ENCODE measurements at places on chromosomes 1 and 21. TPM values are rescaled to one million over a fixed set of nuclear protein-coding genes. Genes with fewer than 3 reads are reported as not detected.
A peak's percentile ranks its signal among the peaks of the same experiment; 100 is the strongest.

DNA sequence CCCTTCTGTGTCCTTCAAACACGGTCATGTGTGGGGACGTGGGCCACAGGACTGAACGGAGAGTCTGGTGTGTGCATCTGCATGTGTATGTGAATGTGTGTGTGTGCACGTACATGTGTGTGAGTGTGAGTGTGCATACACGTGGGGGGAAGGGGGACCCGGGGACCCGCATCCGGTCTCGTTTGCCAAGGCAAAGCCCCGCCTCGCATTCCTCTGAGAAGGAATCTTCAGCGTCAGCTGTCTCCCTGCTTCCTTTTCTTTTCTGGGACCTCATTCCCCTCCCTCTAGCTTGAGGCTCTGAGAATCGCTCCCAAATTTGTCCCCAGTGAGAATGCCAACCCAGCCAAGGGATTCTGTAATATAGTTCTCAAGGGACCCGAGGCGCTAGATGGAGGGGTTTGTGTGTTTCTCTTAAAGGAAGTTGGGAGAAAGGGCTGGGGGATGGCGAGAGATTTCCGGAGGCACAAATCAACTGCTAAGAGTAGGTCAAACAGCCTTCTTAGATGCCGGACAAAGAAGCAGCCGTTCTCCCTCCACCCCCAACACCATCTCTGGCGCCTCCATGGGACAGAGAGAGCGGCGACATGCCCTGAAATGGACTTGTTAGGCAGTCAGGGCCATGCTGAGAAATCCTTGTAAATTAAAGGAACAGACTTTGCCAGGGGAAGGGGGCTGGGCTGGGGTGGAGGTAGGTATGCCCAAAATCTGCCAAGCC lies 6.6 kb downstream of the IFFO2 start:
- no peaks in the 10 kb centered on the region for H3K36me3 ChIP-seq
- no peak for DNase-seq
- H3K4me1 ChIP-seq: peaks cover 64% of the 10 kb centered on the region
- peak overlapping the region; percentile 61 for H3K4me3 ChIP-seq

The NUDC gene
- 82.7 TPM for total RNA-seq

The HAPLN2 gene
- not detected for total RNA-seq

DNA sequence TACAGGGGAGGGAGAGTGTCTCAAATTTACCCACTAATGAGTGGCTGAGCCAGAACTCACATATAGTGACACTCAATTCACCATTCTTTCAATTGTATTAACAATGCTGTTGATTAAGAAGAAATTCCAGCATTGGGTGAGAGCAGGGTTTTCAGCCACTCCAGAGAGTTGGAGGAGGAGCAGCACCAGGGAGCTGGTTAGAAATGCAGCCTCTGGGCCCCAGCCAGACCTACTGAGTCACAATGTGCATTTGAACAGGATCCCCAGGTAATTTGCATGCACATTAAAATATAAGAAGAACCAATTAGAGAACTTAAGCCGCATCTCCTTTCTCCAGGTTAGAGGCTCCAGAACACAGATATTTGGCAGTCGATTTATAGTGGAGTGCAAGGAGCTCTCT lies 41.8 kb downstream of the TNR start:
- no peak overlapping the region for H3K27ac ChIP-seq
- H3K27me3 ChIP-seq: peaks cover 29% of the 10 kb centered on the region
- H3K4me1 ChIP-seq: no peaks in the 10 kb centered on the region
- H3K4me3 ChIP-seq: no peak overlapping the region
- H3K36me3 ChIP-seq: no peaks in the 10 kb centered on the region

The SFN gene
- total RNA-seq: 86.8 TPM

DNA sequence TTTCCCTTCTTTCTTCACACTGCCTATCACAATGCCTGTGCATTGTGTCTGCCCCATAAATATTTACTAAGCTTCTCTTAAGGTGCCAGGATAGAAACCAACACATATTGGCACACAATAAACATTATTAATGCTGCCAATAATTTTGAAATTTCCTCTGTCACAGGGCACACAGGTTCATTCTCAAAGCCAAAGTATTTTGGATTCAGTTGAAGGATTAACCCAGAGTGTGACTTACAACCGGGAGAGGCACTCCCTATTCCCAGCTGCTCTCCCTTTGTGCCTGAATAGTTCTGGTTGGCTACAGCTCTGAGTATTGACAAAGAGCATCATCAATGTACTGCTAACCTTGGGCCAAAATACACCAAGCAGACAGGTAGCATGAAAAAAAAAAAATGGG lies 46.6 kb upstream of the ATP1A1 start:
- H3K4me3 ChIP-seq: no peak overlapping the region
- peaks cover 13% of the 10 kb centered on the region for H3K4me1 ChIP-seq
- H3K27me3 ChIP-seq: no peaks in the 10 kb centered on the region
- no peaks in the 10 kb centered on the region for H3K36me3 ChIP-seq
- DNase-seq: no peak

- peaks cover 5% of the 10 kb centered on the region for H3K4me1 ChIP-seq
- peaks cover 10% of the 10 kb centered on the region for H3K36me3 ChIP-seq
- no peak for DNase-seq
- no peak overlapping the region for H3K4me3 ChIP-seq
Measured at GRCh38 chr1:151043163-151043562, 4.4 kb upstream of the C1orf56 start.

- H3K27me3 ChIP-seq: no peaks in the 10 kb centered on the region
- peaks cover 26% of the 10 kb centered on the region for H3K4me1 ChIP-seq
- peak overlapping the region; percentile 60 for H3K4me3 ChIP-seq
- peaks cover 13% of the 10 kb centered on the region for H3K36me3 ChIP-seq
Measured at GRCh38 chr1:230231774-230232145, 164.7 kb downstream of the GALNT2 start.

The MRPL37 gene
- total RNA-seq: 78.4 TPM

The TMEM81 gene
- 3.3 TPM for total RNA-seq

- H3K27ac ChIP-seq: peak overlapping the region; percentile 14
- no peak for DNase-seq
- no peak overlapping the region for H3K4me3 ChIP-seq
- H3K4me1 ChIP-seq: peaks cover 24% of the 10 kb centered on the region
- no peaks in the 10 kb centered on the region for H3K27me3 ChIP-seq
Measured at GRCh38 chr1:224223819-224224714, 41.0 kb downstream of the DEGS1 start.

DNA sequence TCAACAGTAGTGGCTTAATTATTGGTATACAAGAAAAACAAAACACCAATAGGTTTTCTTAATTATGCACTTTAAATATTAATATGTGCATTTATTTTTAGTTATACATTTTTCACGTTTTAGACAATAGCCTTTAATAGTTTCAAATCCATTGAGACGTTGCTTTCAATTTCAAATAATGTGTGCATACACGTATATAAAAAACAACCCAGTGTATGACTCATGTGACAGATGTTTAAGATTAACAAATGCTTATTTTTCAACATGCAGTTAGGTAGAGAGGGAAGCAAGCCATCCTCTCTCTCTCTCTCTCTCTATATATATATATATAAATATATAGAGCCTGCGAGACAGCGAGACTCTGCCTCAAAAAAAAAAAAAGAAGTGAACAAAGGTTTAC lies 24.3 kb downstream of the EYA3 start:
- no peak for DNase-seq
- H3K4me1 ChIP-seq: peaks cover 11% of the 10 kb centered on the region
- no peak overlapping the region for H3K4me3 ChIP-seq
- H3K27me3 ChIP-seq: no peaks in the 10 kb centered on the region

- peaks cover 12% of the 10 kb centered on the region for H3K4me1 ChIP-seq
- DNase-seq: no peak
- no peak overlapping the region for H3K27ac ChIP-seq
- H3K27me3 ChIP-seq: no peaks in the 10 kb centered on the region
Measured at GRCh38 chr1:230175163-230175747, 108.2 kb downstream of the GALNT2 start.

DNA sequence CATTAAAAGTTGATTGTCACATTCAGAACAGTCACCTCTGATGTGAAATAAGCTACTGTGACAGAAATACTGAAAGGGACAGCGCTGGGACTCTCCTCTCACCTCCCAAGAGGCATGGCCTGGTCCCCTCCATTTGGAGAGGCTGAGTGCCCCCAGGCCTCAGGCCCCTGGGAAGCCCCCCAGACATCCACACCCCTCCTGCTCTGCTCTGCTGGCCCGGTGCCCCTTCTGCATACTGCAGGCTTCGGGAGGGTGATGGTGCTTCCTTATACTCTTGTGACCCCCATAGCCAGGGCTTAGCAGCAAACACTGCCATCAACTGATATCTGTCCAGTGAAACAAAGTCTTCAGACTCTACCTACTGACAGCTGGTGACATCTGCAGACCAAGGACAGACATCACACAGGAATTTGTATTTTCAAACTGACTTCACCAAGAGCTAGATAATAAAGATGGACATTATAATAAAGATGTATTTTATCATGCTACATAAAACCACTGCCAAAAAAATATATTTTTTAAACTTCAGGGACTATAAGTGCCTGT lies 36.9 kb downstream of the C2CD2 start:
- no peak overlapping the region for H3K27ac ChIP-seq

The ATP1A4 gene
- total RNA-seq: 0.27 TPM

The SHISAL2A gene
- not detected for total RNA-seq

DNA sequence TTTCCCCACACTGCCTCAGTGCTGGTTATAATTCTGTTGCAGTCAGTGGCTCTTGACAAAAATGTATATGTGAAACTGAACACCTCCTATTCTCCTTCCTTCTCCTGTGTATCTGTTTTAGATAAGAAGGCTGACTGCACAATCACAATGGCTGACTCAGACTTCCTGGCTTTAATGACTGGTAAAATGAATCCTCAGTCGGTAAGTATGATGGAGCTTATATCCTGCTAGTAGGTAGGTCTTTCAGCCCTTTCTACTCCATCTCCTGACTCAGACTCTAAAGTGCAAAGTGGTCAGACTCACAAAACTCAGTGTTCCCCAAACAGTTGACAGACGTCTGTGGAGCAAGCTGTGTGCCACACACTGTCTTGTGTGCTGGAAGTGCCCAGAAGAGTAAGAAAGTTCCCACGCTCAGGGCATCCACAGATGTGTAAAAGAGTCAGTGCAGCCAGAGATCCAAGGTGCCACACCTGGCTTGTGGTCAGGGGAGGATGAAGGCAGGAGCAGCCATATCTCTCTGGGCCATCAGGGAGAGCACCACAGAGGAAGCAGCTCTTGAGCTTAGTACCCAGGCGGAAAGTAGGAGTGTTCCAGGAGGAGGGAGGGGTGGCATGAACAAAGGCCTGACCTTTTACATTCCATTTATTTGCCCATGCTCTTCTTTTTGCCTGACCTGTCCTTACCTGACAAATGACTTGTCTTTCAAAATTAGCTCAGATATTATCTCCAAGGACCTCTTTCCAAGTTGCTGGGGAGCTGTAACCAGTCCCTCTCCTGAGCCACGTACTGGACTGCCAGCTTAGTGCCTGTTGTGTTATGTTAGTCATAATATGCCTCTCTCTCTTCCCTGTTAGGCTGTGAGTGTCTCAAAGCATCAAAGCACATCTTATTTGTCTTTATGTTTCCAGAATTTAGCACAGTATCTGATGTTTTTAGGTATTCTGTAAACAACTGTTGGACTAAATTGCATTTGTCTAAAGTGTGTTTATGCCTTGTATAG lies 14.0 kb upstream of the PODN start:
- H3K27me3 ChIP-seq: no peaks in the 10 kb centered on the region
- H3K4me3 ChIP-seq: peak overlapping the region; percentile 14
- no peak overlapping the region for H3K27ac ChIP-seq
- peaks cover 13% of the 10 kb centered on the region for H3K36me3 ChIP-seq
- peaks cover 46% of the 10 kb centered on the region for H3K4me1 ChIP-seq

The SLAMF8 gene
- total RNA-seq: not detected

The NBPF3 gene
- 13.7 TPM for total RNA-seq

DNA sequence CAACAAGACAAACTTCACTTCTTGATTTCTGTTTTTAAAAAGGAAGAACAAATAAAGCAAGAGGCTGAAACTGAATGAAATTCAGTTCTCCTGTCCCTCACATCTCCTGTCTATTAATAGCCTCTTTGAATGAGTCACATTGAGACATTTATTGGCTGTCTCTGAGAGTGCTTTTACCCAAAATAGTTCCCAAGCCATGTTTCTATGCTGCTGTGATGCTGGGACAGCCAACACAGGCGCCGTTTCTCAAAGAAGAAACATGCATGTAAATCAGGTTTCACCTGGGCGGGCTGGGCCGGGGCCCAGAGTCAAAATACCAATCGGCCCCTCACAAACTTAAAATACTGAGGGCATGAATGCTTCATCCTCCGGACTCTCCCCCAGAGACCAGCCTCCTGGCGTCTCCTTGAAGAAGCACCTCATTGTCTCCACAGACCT lies 105.2 kb downstream of the EDEM3 start:
- no peak overlapping the region for H3K4me3 ChIP-seq
- peaks cover 5% of the 10 kb centered on the region for H3K27me3 ChIP-seq
- DNase-seq: no peak
- no peaks in the 10 kb centered on the region for H3K4me1 ChIP-seq

DNA sequence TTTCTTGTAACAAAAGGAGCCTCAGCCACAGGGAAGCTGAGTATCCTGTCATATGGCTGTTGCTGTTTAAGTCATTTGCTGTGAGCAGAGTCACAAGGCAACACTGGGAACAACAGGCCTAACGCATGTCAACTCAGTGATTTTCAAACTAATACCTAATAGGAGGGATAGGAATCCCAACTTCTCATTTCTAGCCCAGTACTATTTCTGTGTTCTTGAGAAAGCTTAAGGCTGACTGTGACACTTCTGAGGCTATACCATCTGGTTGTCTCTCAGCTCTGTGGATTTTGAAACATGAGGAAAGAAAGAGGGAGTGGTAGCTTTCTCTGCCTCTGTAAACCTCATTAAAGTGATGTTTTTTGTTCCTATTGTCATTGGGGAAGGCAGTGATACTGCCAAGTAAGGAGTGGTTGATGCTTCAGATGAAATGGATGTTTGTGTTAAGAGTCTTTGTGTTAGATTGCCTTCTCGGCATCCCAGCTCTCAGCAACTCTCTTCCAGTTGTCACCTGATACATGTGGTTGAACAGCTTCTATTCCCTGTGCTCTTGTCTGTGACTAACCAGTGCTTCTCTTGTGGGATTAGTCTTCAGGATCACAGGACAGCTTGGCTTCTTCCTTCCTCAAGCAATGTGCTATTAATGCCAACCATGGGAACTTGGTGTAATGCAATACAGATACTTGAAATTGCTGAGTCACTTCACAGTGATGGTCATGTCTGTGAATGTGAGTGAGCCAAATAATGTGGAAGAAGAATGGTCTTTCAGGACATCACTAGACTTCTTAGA lies 166.8 kb upstream of the IVNS1ABP start:
- H3K4me3 ChIP-seq: no peak overlapping the region
- peak overlapping the region; percentile 93 for H3K27ac ChIP-seq
- peaks cover 42% of the 10 kb centered on the region for H3K4me1 ChIP-seq
- no peaks in the 10 kb centered on the region for H3K36me3 ChIP-seq

- peak overlapping the region; percentile 85 for H3K27ac ChIP-seq
- no peak overlapping the region for H3K4me3 ChIP-seq
- H3K4me1 ChIP-seq: peaks cover 8% of the 10 kb centered on the region
- DNase-seq: no peak
- no peaks in the 10 kb centered on the region for H3K36me3 ChIP-seq
- peaks cover 2% of the 10 kb centered on the region for H3K27me3 ChIP-seq
Measured at GRCh38 chr1:183194527-183195141, 8.6 kb downstream of the LAMC2 start.

GRCh38 chr21:16322454-16322853 lies 592.7 kb downstream of the USP25 start:
- H3K27ac ChIP-seq: no peak overlapping the region
- peaks cover 19% of the 10 kb centered on the region for H3K4me1 ChIP-seq
- H3K36me3 ChIP-seq: peaks cover 16% of the 10 kb centered on the region
- no peak for DNase-seq
- no peaks in the 10 kb centered on the region for H3K27me3 ChIP-seq

GRCh38 chr1:100065183-100065968 lies 67.4 kb downstream of the SASS6 start:
- H3K4me3 ChIP-seq: no peak overlapping the region
- no peaks in the 10 kb centered on the region for H3K27me3 ChIP-seq
- no peak for DNase-seq
- no peaks in the 10 kb centered on the region for H3K4me1 ChIP-seq
